ENCODE measurements at places on chromosomes 3 and 15.

DNA sequence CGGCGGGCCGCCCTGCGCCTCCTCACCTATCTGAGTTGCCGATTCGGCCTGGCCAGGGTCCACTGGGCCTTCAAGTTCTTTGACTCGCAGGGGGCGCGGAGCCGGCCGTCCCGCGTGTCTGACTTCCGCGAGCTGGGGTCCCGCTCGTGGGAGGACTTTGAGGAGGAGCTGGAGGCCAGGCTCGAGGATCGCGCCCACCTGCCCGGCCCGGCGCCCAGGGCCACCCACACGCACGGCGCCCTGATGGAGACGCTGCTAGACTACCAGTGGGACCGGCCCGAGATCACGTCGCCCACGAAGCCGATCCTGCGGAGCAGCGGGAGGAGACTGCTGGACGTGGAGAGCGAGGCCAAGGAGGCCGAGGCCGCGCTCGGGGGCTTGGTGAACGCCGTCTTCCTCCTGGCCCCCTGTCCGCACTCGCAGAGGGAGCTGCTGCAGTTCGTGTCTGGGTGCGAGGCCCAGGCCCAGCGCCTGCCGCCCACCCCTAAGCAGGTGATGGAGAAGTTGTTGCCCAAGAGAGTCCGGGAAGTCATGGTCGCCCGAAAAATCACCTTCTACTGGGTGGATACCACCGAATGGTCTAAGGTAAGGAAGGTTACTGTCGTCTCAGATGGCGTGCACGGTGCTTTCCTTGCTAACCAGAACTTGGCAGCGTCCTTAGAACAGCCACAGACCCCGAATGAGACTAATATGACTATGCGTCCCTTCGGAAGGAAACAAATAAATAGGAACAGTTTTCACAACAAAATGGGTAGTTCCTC is 567 bp downstream of the TICRR start:
- DNase-seq: peak; percentile 80

DNA sequence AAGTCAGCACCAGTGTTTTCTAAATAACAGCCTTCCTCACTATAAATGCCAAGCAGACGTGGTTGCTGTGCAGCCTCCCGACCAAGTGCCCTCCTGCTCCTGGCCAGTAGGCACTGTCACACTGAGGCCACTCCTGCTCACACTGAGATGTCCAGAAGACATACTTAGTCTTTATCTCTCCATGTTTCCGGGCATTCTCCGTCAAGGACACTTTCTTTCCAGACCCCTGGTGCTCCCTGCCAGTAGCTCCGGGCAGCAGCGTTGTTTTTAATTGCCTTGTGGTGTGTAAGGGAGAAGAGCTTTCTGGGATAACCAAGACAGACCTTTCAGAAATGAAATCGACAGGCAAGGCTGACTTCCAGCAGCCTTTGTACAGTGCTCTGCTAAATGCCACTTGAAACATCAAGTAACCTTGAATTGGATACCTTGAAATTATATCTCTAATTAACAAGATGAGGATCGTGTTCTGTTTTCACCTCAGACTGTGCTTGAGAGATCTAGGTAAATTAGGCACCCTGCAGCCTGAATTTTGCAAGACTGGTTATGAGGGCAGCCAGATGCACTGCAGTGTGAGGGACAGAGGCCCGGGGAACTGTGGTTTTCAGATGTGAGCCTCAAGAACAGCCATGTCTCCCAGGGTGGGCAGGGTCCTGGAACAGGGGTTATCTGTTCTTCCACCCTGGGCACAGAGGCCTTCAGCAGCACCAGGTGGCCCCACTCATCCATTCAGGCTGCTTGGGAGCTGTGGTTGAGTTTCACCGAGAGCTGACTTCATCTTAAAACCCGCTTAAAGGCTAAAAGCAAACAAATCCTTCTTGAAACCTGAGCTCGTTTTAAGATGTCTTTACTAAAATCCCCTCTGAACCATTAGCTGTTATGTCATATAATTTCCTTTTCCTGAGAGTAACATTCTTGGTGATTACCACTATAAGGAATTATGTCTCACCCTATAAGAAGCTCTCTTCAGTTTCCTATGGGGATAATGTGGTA is 105.5 kb upstream of the IL12A start:
- DNase-seq: no peak

DNA sequence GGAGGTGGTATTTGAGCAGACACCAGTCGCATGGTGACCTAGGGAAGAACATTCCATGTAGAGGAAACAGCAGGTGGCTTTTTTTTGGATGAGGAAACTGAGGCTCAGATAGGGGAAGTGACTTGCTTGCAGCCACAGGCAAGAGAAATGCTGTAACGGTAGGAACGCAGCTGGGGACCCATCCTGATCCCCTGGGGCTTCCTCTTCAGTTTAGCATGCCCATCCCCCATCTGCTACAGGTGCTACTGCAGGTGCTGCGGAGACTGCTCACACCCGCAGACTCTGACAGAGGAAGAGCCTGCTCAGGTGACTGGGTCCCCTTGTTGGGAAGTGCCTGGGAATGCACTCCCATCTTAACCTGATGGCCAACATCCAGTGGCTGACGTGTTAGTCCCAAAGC is 55.4 kb upstream of the SEC13 start:
- no peak for DNase-seq

- no peak for DNase-seq
Observed at GRCh38 chr3:195817578-195818135, 5.9 kb upstream of the MUC4 start.

DNA sequence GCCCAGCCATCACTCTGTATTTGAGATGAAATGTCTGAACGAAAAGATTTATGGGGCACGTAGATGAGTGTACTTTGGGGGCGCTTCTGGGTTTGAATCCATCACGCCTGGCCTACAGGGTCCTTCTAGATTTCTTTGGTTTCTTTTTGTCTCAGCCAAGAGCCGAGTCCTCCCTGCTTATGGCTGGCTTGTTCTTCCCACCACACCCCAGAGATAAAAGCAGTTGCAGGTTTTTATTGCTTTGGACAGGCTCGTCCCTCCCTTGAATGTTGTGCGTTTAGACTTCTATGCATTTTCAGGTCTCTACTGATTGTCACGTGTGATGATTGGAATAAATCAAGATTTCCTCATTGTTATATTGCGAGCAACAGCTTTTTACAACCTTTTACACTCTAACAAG is 104.8 kb upstream of the CHRNA7 start:
- no peak for DNase-seq

DNA sequence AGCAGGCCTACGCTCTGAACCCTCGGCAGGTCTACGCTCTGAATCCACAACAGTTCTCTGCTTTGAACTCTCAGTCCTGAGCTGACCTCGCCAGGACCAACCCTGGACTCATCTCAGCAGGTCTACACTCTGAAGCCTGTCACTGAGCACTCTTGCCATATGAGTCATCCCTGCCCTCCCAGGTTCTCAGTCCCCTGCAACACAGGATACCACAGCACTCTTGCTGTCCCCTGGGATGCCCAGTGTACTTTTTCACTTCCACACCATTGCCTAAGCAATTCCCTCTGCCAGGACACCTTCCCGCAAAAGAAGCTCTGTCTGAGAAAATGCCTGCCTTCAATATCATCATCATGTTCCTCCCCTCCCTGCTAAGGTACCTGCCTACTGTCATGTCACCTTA is 42.0 kb downstream of the NUP210 start:
- DNase-seq: no peak

GRCh38 chr3:58577269-58577821 is at the start of gene FAM107A:
FAM107A (minus strand) TSS chr3:58577391; CDS start chr3:58569860, 7,531 bp downstream.
- DNase-seq: no peak

GRCh38 chr3:124845406-124845805 is 41.8 kb downstream of the ITGB5 start:
- DNase-seq: no peak

- DNase-seq: no peak
Observed at GRCh38 chr15:79496838-79497237, 64.7 kb downstream of the MINAR1 start.

GRCh38 chr15:92803536-92803851 is 96.6 kb upstream of the CHD2 start:
- DNase-seq: no peak

DNA sequence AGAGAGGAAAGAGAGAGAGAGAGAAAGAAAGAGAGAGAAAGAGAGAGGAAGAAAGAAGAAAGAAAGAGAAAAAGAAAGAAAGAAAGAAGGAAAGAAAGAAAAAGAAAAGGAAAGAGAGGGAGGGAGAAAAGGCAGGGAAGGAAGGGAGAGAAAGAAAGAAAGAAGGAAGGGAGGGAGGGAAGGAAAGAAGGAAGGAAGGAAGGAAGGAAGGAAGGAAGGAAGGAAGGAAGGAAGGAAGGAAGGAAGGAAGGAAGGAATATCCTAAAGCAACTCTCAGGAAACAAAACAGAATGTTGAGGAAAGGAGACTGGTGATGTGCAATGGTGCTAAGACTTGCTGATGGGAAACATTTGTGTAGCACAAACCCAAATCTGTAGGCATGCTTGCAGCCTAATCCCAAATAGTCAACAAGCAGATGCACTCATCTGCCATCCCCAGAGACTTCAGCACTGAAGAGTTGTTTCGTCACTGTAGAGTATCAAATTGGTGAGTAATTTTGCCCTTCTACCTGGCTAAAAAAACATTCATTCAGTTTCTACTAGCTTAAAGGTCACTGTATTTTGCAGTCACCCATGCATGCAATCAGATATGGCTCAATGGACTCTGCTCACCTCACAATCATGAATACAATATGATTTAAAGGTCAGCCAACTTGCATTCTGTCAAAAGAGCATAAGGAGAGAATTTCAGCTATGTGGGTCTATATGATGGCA is 480.3 kb downstream of the FGF12 start:
- DNase-seq: no peak
